ENCODE measurements at places on chromosomes 11 and 22.
A peak's percentile ranks its signal among the peaks of the same experiment; 100 is the strongest.

DNA sequence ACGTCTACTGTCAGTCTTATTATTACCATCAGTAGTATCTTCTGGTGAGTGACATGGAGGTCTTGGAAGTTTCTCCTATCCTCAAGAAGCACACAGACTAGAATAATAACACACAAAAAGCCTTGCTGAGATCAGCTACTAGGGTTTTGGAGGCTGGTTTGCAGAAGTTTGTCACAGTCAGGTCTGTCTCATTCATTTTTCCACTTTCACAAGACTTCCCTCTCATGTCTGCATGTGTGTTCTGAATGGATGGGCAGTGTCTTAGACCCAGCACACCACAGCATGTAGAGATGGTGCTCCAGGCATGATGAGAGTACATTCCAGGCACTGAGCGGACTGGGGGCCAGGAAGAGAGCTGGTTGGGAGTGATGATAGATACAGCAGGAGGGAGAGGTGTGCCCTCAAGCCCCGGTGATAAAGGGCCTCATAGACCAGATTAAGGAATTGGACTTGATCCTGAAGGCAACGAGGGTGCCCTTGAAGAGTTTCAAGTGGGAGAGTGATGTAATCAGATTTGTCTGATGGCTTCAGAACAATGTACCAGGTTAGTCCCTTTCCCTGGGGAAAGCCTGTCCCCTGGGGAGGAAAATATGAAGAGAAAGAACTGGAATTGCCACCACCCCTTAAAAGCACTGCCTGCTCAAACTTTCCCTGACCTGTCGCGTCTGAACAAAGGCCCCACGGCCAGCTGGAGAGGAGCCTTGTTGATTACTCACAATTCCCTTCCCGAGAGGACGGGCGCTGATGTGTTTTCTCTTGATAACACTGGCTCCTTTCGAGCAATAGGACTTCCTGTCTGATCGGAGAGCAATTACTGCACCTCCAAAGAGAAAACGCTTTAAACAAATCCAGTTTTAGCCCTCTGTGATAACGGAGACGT is 45.1 kb upstream of the LMO2 start:
- no peak for DNase-seq

DNA sequence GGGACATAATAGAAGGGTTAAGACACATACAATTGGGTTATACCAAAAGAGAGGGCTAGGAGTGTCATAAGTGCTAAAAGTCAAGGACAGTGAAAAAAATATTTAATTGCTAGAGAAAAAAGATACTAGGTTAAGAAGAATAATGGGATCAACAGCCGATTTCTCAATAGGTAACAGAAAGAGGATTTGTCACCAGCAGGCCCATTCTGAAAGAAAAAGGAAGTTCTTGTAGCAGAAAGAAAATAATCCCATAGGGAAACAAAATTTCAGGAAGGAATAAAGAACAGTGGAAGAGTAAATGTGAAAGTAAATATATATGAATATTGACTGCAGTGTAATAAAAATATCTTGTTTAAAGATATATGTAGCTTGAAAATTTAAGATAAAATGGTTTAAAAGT is 43.3 kb upstream of the ADORA2A start:
- no peak for DNase-seq

- DNase-seq = no peak
Observed at GRCh38 chr22:20991252-20992055, 9.4 kb downstream of the LZTR1 start.

- DNase-seq = peak; percentile 93
Observed at GRCh38 chr11:45097721-45098493, 48.5 kb upstream of the PRDM11 start.

GRCh38 chr11:8016440-8016839 is 29.3 kb downstream of the EIF3F start:
- no peak for DNase-seq

GRCh38 chr11:132670921-132671675 is 861.2 kb downstream of the OPCML start:
- no peak for DNase-seq

DNA sequence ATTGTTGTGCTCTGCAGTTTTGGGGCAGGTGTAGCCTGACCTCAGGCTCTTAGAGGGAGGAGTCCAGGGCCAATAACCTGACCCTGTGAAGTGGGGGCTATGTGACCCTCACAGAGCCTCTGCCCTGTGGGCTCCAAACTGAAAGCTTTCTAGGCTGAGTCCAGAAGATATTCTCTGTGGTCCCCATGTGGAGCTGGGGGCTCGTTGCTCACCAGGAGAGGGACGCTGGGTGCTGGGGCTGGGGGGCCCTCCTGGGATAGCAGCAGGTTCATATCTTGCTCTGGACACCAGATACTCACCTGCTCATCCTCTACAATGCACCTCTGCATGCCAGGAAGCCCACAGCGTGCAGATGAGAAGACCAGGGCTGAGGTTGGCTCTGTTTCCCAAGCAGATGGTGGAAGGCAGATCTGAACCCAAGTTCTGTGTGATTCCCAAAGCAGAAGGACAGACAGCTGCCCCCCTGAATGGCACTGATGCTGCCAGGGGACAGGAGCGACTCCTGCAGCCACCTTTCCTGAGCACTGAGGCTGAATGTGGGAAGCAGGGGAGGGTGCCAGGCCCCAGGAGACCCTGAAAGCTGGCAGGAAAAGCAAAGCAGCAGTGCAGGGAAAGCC is 1022.0 kb downstream of the TBC1D22A start:
- DNase-seq = no peak

DNA sequence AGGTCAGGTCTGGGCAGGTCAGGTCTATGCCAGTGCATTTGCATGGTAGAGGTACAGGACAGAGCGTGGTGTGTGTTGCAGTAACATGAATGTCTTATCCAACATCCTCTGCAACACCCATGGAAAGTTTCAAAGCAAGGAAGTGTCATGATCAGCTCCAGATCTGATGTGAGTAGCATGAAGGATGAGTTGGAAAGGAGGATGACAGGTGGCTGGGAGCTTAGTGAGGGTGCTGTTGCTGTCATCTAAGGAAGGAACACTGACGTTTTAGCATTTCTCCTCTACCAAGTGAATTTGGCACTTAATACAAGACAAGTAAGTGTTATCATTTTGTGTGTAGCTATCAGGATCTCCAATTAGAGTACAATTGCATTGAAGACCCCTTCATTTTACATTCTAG is 65.1 kb downstream of the GRK3 start:
- DNase-seq = no peak

DNA sequence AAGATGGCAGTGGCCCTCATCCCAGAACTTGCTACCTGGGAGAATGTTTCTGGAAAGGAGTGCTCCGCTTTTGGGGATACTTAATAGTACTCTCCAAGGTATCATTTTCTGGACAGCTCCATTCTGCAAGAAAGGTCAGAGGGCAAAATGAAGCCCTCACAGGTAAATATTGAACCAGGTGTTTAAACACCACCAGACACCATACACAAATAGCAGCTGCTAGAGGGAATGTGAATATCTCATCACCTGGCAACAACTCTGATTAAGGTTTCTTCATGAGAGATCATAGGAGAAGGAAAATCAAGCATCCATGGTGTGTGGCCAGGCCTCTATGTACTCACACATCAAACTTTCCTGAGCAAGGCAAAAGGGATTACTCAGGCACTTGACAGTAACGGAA is 226.1 kb upstream of the FAT3 start:
- no peak for DNase-seq

DNA sequence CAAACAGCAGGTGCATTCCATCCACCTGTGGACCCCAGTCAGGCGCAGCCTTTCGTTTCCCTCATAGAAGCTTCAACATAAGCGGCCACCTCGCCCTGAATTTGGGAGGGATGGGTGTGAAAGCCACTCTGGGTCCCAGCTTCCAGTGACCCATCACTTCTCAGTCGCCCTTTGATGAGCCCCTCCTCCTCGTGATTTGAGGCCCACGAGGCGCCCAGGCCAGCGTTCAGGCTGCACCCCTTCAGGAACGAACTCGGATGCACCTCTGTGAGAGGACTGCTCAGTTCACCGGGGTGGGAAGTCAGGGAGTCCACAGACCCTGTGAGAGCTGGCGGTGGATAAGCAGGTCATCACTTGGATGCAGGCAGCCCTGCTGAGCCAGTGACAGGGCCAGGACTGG is 1118.2 kb downstream of the BRD1 start:
- no peak for DNase-seq

DNA sequence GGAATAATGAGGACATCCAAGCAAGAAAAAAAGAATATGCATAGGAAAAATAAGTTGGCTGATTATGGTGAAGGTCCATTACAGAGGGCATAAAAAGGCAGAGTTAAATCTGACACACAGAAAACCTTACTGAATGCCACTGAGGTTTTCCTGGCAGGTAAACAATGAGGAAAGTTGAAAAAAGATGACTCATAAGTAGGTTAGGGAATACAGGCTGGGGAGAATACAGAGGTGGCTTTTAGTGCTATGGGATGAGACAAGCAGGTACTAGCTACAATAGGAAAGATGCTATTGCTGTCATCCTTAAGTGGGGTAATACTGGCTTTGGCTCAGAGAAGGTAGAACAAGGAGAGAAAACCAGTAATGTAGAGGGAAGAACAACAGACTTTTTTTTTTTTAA is 44.7 kb downstream of the CSTF3 start:
- no peak for DNase-seq

GRCh38 chr22:20291604-20292063 is 23.5 kb upstream of the RTN4R start:
- DNase-seq = no peak

DNA sequence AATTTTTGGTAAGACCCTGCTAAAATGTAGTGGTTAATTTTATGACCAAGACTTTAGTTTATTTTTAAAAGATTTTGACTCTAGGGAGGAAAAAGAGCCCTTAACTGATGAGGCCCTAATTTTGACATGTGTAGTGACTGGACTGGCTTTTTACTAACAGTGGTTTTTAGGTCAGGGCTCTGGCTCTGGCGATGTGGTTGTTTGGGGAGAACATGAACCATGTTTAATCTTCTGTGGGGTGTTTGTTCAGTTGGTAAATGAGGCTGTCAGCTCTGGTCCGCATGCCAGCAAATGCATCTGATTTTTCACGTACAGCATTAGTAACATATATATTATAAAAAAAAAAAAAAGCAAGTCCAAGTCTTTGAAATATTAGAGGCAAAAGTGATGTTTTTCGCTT is 104.3 kb downstream of the EXT2 start:
- DNase-seq = no peak

GRCh38 chr22:25021976-25022711 is 69.6 kb downstream of the KIAA1671 start:
- no peak for DNase-seq

DNA sequence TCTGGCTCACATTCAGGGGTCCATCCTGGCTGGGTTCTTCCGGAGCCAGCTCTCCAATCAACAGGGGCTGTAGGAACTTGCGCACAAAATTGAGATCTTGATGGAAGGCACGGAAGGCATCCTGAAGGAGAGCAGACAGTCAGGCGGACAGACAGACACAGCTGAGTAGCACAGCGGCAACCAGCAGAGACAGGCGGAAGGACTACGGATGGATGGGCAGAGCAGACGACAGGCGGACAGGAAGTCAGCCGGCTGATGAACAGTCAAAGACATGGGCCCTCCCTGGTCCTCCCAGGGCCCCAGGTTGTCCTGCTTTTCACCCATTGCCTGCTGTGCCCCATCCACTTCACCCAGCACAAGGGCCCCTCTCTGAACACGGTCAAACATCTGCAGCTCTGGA is 11.3 kb downstream of the FADS3 start:
- DNase-seq = no peak

GRCh38 chr11:47179655-47179991 is 2.9 kb upstream of the ARFGAP2 start:
- peak; percentile 79 for DNase-seq

GRCh38 chr22:46084943-46085827 is 65.1 kb upstream of the PPARA start:
- no peak for DNase-seq

- no peak for DNase-seq
Observed at GRCh38 chr11:65764434-65764833, 16.3 kb downstream of the AP5B1 start.

GRCh38 chr11:32870676-32871075 is 21.9 kb upstream of the QSER1 start:
- DNase-seq = peak; percentile 44

GRCh38 chr11:44325698-44326097 is 15.8 kb upstream of the ALX4 start:
- DNase-seq = no peak

DNA sequence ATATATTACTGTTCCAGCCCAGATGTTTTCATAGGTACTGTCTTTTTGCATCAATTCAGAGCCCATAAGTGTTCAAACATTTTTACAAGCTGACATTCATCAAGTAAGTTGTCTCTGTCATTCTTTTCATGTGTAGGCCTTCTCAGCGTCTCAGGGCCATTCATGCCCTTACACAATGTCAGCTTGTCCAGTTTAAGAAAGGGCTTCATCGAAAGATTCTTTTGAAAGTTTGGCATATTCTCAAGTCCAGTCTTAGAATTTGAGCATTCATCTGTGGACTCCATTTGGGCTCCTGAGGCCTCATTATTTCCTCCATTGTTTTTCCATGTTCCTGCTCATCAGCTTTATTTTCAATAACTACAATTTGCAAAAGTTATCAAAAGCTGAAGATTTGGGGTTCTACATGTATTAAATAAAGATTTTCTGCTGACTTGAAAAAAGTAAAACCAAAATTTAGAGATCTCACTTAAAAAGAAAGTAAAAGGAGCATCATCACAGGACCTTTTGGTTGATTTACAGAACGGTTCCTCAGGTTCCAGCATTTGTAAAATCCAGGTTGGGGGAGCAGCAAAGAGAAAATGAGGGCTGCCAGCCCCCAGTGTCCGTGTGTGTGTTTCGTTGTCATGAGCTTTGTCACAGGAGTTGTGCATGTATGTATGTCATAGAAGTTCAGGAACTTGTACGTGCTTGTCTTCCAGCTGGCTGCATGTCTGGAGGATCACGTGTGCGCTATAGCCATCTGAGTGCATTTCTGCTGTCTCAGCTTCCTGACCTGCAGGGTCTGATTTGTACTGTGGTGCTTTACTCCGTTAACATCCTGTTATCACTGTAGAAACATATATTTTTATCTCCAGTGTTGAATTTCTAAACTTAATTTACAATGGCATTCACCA is 15.6 kb downstream of the MOV10L1 start:
- DNase-seq = no peak

DNA sequence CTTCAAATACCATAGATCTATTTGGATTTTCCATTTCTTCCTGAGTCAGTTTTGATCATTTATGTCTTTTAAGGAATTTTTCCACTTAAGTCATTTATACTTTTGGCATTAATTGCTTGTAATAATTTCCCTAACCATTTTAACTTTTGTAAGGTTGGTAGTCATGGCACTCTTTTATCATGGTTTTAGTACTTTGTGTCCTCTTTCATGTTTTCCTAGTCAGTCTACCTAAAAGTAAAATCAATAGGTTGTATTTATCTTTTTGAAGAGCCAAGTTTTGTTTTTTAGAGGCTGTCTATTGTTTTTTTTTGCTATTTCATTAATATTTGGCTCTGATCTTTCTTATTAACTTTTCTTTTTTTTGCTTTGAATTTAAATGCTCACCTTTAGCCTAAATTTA is 45.5 kb upstream of the IGLL5 start:
- no peak for DNase-seq

DNA sequence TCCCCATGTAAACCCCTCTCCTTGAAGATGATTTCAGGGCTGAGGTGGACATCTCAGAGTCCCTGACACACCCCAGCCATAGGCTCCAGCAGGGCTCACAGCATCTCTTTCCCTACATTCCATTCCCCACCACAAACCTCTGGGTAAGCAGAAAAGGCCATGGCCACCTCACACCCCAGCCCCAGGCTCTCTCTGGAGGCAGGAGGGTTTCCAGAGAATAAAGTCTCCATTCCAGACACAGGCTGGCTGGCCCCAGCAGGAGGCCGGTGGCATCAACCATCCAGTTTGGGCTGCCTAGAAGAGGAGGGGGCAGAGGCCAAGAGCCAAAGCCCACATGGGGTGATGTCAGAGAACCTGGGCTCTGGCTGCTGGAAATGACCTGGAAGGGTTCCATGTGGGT is 61.4 kb downstream of the TP53I11 start:
- DNase-seq = no peak

All from neural progenitor cell (in vitro differentiated cells).